AG08395 (cell line): ENCODE measurements at places on chromosomes 5 and 9.
A peak's percentile ranks its signal among the peaks of the same experiment; 100 is the strongest.

DNA sequence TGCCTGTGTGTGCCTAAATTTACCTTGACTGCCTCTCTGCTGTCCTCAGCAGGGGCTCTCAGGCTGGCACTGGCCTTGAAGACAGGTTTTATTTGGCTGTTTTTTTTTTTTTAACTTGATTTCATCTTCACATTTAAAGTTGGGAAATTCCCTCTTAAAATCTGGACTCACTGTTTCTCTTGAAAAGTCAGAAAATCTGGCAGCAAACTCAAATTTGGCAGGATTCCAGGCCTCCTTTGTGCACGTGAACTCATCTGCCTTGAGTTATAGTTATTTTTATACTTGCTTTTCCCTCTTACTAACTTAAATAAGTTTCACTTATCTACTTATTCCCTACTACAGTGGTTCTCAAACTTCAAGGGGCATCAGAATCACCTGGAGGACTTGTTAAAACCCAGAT is 118.4 kb upstream of the MAP3K1 start:
- no peak for DNase-seq

DNA sequence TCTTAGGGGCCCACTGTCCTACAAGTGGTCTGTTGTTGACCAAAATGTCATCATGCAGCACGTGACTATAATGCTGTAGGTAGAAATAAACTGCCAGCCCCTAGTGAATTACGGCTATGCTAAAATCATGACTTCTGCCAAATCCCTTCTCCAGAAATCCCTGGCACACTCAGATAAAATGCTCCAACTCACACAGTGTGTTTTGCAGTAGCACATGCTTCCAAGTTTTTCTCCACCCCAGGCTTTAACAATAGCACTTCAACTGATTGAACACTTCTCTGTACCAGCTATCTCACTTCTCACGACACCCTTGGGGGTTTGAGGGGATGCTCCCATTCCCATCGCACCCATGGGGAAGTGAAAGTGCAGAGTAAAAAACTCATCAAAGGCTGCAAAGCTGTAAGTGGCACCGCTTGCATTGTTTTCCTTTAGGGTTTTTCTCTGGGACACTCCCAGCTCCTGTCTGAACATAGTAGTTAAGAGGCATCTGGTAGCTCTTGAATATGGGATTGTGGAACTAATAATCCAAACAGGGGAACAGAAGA is 151.0 kb upstream of the SLC24A2 start:
- DNase-seq: no peak

DNA sequence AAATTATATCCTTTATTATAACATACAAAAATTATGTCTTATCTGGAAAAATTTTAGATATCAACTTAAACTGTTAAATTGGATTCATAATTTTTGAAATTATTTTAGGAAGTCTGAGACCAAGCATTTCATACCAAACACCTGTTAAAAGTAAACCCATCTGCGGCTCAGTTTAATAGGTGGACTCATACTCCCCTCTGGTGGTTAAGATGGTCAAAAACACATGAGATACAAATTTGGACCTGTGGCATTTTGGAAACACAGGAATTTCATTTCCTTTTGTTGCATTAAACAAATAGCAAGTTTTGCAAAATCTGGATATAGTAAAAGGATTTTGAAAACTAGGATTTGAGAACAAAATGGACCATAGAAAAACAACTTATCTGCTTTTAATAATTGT is 53.7 kb downstream of the RGMB start:
- peak; percentile 54 for DNase-seq

DNA sequence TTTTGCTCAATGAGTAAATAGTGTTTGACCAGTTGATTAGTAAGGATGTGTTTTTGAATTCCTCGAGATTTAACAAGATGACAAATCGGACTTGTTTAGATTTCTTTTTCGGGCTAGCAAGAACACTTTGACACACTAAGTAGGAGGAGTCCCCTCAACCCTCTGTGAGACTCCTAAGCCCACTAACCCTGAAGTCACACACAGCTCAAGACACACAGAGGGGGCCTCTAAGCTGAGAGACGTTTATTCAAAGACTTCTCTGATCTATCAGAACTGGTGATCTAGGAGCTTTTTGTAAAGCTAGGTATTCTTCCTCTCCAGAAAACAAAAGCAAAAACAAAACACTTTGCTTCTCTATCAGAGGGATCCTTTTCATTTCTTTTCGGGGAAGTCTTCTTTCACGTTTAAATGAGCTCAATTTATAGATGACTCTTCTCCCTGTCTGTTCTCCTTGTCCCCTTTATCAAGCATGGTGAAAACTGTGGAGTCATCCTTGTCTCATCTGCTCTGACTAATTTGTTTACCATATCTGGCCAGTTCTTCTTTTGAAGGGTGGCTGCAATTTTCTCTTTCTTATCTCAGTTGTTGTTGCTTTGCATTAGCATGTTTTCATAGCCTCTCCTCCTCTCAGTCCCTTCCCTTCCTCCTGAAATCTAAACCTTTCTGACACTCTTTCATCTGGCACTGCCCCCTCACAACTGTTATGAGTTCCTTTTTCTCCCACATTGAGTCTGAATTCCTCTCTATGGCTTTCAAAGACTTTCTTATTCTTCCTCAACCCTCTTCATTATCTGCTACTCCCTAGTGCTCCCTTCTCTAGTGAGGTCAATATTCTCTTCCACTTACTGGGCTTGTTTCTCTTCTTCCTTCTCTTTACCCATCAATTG is 68.5 kb upstream of the RAI14 start:
- DNase-seq: peak; percentile 62

- DNase-seq: no peak
These were observed 19.5 kb downstream of the ADAMTS6 start for GRCh38 chr5:65462139-65462705.

DNA sequence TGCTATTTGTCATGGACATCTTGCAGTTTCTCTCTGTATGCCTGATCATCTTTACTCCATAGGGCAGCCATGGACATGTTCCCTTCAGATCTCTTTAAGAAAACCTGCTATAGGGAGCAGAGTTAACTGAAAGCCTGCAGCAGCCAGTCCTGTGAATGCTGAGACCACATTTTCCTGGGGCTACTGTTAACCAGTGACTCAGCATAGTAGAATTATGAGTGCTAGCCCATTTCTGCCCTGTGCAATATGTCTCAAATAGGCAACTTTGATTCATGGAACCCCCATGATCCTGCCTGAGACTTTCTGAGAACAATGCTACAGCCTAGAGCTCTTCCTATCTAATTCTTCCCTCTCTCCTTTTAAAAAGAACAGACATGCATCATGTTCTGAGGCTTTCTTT is 624.2 kb downstream of the CHSY3 start:
- DNase-seq: peak; percentile 41

GRCh38 chr5:51544031-51544785 is 161.0 kb downstream of the ISL1 start:
- no peak for DNase-seq

DNA sequence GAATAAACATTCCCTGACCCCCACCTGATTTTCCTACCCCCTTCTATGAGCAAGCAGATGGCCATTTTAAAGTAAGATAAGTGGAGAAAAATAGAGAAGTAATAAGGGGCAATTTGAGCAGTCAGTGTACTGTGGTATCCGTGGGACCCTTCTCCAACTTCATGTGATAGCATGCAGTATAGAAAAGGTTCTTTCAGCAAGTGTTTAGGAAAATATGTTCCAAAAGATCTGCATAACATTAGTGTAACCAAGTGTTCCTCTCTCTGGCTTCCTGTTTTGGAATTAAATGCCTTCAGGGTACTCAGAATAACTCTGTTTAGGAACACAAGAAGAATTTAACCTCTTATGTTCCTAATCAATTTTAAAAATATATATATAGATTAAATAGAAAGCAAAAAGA is 134.9 kb downstream of the ATG10 start:
- DNase-seq: no peak

DNA sequence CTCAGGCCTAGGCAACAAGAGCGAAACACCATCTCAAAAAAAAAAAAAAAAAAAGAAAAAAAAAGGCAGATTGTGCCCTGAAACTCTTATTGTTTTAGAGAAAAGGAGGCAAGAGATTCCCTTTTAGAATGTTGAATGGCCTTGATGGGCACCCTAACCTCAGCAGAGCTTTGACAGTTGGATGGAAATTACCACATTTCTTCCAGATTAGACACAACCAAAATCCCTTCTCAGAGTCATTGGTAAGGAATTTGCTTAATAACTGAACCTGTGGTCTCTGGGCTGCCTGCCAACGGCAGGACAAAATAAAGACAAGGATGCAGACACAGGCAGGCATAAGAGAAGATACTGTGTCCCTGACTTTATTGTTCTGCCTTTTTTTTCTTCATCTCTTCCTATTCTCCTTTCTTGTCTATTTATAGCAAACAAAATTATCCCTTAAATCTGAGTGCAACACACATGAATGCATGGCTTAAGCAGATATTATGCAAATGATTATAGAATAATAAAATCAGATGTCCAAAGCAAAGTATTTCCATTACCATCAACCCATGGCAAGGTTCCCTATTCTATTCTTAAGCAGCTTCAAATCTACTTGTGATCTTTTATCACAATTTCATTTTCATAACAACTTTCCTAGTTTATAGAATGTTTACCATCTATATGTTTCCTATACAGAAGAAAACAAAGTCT is 37.3 kb upstream of the TRIO start:
- DNase-seq: peak; percentile 77

DNA sequence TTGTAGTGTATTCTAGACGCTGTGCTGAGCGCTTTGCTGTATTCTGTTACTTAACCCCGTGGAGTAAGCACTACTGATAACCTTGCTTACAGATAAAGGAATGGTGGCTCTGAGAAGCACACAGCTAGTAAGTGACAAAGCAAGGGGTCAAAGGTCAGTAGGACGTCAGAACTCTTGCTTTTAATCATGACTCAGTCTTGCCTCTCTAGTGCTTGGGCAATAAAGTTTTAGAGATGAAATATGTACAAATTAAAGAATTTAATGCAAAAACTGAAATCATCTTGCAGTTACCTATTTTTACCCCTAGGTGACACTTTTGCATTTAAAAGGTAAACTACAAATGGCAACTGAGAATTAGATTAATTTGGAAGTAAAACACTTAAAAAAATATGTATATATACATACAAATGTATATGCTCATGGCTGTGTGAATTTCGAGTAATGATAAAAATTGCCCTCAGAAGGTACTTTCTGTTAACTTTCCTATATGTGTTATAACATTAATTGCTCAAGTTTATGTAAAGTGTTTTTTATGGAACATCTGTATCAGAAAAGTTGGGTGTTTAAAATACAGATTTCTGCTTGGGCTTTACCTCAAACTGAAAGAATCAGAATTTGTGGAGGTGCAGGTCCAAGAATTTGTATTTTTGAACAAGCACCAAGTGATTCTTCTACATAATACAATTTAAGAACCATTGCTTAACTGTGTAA is 175.1 kb upstream of the DAB2 start:
- DNase-seq: peak; percentile 32

DNA sequence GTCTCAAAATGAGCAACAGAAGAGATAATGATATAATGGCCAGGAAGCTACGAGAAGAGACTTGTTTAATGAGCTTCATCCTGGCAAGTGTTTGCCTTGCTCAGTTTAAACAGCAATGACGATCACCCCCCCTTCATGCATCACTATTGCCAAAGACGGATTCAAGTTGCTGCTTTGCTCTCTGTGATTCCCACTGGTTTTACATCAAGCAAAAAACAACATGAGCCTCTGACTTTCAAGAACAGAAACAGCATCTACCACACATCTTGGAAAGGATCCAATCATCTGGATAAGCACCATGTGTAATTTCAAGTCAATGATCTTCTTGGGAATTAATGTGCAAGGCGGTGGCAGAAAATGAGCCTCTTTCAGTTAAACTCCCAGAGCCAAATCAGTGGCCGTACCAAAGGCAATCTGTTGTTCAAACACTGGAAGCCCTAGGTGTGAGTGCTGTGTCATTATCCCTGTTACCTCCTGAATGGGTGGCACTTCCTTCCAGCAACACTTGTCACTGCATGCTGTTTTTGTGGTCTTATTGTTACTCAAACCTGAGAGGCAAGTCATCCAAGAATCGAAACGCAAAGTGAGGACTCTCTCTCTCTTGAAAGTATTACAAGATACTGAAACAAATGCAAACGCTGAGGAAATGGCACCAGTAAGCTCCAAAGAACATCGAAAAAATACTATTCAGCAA is 72.8 kb downstream of the MED27 start:
- no peak for DNase-seq

GRCh38 chr5:134122530-134122929 is 8.0 kb downstream of the TCF7 start:
- DNase-seq: no peak

- DNase-seq: no peak
These were observed 241.6 kb downstream of the KIAA0825 start for GRCh38 chr5:94376672-94377345.

GRCh38 chr5:172591636-172592035 is 49.4 kb upstream of the NEURL1B start:
- DNase-seq: no peak

DNA sequence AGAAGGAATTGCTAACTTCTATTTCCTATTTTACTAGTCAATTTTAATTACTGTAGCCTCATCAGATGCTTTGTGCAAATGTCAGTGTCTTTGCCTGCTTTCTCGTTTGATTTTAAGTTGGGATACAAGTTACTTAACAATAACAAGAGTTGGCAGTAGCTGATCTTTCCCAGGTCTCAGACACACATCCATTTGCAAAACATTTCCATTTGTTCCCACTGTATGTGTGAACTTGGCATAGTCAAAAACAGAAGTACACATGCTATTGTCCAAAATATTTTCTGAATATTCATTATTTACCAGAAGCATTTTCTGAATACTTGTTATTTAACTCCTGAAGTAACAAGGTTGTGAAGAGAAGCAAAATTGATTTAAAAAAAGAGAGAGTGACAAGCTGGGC is 35.0 kb upstream of the NAA35 start:
- DNase-seq: no peak

GRCh38 chr5:152688561-152689249 is 283.6 kb upstream of the NMUR2 start:
- peak; percentile 70 for DNase-seq
